ENCODE measurements at places on chromosomes 16 and 17. TPM values are rescaled to one million over a fixed set of nuclear protein-coding genes. Genes with fewer than 3 reads are reported as not detected.

DNA sequence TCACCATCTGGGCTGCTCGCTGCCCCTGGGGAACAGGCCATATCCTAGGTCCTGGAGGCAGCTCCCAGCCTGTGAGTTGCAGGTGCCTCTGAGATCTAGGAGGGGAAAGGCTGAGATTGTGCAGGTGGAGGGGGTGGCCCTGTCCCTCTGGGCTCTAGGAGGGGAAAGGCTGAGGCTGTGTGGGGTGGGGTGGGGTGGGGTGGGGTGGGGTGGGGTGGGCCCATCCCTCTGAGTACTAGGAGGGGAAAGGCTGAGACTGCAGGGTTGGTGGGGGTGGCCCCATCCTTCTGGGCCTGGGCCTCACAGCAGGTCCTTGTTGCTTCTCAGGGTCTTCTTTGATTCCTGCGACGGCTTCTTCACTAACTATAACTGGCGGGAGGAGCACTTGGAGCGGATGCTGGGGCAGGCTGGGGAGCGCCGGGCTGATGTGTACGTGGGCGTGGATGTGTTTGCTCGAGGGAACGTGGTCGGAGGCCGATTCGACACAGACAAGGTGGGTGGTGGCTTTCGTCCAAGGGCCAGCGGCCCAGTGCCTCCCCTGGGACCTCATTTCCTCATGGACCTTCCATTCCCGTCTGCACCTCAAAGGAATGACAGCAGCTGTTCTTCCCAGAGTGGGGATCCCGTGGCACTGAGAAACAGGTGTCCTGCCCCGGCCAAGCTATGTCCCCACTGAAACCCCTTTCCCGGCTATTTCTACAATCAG, 7.1 kb downstream of the ENGASE start:
- H3K4me3 ChIP-seq = no peak overlapping the region
- no peak for DNase-seq
- H3K36me3 ChIP-seq = peaks cover 21% of the 10 kb centered on the region
- H3K4me1 ChIP-seq = peaks cover 5% of the 10 kb centered on the region
- no peak overlapping the region for H3K27ac ChIP-seq
- H3K27me3 ChIP-seq = no peaks in the 10 kb centered on the region

Gene C17orf78
- not detected for polyA plus RNA-seq

- no peak for DNase-seq
- no peaks in the 10 kb centered on the region for H3K36me3 ChIP-seq
- H3K27me3 ChIP-seq = peaks cover 24% of the 10 kb centered on the region
Observed at GRCh38 chr17:74918906-74919305, 4.1 kb downstream of the USH1G start.

DNA sequence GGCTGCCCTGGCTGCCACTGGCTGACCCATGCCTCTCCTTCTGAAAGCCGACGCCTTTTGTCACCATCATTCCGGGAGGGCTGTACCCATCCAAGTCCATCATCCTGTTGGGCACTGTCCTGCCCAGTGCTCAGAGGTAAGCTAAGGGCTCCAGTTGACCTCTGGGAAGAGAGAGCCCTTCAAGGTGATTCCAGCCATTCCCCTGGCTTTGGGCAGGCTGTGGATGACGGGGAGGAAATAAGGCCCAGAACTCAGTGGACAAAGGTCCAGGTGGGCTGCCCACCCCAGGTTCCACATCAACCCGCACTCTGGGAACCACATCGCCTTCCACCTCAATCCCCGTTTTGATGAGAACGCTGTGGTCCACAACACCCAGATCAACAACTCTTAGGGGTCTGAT, 45.8 kb downstream of the NOS2 start:
- no peaks in the 10 kb centered on the region for H3K36me3 ChIP-seq
- DNase-seq = no peak
- no peak overlapping the region for H3K4me3 ChIP-seq
- H3K27me3 ChIP-seq = peaks cover 8% of the 10 kb centered on the region

Data from naive B cell (primary cell).